ENCODE measurements at places on chromosomes 6 and 20.

DNA sequence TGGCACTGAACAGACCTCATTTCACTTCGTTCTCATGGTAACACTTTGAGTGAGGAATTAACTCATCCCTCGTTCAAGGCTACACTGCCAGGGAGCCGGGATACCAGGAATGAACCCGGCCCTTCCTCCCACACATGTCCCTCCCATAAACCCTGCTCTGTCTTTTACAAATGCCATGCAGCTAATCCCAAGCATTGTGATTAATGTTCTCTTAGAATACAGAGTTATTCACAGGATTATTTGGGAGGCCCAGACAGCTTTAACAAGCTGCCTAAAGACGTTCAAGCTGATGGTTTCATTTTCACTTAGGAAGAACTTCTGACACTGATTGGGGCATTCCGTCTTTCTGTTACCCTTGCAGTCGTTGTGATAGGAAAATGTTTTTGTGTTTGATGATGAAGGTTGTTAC, 42.5 kb upstream of the CD83 start:
- no peak for DNase-seq

DNA sequence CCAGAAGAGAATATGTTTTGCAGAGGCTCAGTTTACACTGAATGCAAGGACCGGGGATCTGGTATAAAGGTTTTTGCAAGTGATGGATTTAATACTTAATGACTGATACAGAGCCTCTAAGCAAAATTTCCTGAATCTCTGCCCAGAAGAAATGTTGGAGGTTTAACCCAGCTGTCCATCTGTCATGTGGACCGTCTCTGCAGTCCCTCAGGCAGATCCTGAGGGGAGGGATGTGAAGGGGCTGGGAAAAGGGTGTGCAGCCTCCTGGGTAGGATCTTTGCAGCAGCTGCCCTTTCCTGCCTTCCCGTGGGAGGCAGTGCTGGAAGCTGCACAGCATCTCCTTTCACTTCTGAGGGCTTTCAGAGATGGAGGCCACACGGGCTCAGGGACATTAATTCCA, 207.0 kb downstream of the SLC24A3 start:
- DNase-seq = no peak

DNA sequence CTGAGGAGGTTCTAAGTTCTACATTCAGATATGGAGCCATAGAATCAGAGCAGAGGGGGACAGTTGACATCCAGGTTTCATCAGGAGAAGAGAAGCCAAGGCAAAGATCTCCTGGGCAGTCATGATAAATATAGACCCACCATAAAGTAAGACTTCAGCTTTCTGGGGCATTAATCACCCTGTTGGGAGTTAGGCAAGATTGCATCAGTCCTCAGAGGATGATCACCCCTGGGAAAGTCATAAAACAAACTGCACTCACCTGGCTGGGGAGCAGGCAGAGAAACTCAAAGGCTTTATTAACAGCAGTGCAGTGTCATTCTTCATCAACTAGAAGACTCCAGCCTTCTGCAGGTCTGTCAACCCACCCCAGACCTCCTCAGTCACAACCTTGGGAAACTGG, 301.3 kb upstream of the JARID2 start:
- DNase-seq = no peak

- no peak for DNase-seq
Measured at GRCh38 chr6:85516168-85516567, 66.3 kb downstream of the NT5E start.

DNA sequence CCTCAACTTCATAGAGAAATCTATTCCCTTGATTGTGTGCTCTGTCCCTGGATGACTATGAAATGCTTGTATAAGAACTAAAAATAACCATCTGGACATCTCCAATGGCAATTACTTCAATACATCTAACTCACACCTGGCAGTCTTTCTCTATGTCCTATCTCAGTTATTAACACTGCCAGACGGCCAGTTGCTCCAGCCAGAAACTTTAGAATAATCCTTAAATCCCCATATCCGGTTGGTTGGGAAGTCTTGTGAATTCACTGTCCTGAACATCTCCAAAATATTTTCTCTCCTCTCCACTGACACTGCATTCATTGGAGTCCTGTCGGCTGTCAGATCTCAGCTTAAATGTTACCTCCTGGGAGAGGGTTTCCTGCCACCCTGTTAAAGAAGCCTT, 12.2 kb upstream of the LAMA2 start:
- DNase-seq = no peak

- no peak for DNase-seq
Measured at GRCh38 chr6:160174681-160175080, 53.1 kb downstream of the SLC22A1 start.

DNA sequence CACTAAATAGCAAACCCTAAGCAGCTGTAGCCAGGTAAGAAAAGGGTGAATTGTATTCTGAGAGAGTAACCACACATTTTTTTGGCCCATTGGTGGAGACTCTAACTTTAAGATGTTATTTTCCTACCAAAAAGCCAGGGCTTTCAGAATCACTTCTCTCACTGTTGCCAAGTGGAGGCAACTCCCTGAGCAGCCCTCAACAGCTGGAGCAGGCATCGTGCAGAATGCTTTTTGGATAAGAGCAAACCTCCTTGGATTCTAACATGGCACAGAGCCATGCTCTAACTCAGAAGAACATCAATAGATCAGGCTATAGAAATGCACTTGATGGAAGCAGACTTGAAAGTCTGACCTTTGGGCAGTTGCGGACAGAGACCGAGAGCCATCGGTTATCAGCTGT, 722.2 kb upstream of the CHD6 start:
- DNase-seq = no peak

- no peak for DNase-seq
Measured at GRCh38 chr6:78559056-78559455, 308.3 kb upstream of the IRAK1BP1 start.

- DNase-seq = no peak
Measured at GRCh38 chr6:66865771-66866170, 1158.7 kb upstream of the EYS start.

- DNase-seq = no peak
Measured at GRCh38 chr6:340991-341827, 48.9 kb downstream of the DUSP22 start.

DNA sequence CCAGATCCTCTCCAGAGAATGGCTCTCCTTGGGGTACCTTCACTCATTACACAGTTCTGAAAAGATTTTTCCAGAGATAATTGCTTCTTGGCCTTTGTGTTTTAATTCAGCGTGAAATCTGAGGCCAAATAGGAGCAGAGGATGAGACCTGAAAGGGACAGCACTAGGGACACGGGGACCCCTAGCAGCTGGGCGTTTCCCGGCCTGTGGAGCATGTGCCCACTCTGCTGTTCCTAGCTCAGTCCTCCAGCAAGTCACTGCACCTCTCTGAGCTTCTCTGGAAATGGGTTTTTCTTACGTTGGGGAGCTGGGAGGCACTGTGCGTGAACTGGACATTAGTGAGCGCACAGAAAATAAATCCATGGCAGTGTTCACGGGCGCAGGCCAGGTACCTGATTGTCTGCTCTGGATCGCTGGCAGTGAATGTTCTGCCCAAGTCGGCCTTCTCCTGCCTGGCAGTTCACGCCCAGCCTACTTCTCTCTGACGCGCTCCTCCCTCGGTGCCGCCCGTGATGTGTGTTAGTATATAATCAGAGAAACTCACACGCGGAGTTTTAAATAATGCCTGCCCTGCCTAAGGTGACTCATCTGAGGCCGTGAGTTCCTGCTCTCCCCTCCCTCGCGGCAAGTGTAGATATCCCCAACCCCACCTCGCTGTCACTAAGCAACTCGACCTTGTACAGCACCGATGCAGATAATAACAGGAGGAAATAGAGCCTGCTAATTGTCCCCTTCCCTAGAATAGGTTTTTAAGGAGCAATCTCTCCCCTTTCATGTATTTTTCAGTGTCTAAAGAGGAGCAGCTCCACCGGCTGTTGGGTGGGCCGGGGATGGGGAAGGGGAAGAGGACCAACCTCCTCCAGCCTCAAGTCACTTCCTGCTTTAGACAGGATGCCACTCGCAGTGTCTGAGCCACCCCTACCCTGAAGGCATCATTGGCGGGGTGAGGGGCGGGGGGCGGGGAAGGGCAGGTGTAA, 2.7 kb upstream of the TUBB2A start:
- no peak for DNase-seq

All from NK-92 treated with Interleukin-12 subunit alpha and Interleukin-12 subunit beta, amount 100 ng/mL, for 24 hours (cell line).